ENCODE measurements at places on chromosomes 6 and 20.

DNA sequence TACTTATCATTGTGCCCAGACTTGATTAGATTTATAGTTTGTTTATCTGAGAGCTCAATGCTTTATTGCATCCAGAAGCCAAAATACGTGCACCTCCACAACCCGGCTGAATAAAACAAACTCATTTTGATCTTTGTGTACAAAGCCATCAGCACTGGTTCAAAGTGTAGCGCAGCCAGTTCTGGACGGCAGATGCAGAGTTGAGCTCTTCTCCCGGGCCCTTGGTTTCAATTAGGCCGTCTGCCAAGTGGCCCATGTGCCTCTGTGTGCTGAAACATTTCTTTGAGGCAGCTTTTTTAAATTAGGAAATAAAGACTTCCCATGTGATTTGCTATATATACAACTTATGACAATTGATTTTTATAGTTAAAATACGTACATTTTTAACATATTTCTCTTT is 96.2 kb upstream of the RSPO3 start:
- DNase-seq: no peak

DNA sequence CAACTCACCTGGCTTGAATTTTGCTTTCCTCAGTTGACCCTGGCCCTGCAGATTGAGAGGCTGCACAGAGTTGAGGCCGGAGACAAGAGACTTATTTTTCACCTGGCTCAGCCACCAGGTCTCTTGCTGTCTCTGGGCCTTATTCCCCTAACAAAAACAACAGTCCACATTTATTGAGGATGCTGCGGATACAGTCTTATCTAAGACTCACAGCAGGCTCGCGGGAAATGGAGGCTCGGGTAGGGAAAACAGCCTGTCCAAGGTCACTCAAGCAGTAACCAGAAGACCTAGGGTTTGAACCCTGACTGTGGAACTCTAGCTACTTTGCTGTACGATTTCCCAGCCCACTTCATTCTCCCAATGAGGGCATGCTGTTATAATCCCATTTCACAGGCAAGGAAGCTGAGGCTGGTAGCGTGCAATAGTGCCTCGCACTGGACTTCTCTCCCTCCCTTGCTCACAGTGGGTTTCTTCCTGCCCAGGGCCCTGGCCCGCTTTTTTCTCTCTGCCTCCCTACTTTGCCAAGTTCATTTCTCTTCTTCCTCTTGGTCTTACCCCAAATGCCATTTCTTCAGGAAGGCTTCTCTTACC is 57.7 kb downstream of the RBM38 start:
- no peak for DNase-seq

GRCh38 chr6:165231581-165232561 is 77.5 kb downstream of the C6orf118 start:
- peak; percentile 0 for DNase-seq

DNA sequence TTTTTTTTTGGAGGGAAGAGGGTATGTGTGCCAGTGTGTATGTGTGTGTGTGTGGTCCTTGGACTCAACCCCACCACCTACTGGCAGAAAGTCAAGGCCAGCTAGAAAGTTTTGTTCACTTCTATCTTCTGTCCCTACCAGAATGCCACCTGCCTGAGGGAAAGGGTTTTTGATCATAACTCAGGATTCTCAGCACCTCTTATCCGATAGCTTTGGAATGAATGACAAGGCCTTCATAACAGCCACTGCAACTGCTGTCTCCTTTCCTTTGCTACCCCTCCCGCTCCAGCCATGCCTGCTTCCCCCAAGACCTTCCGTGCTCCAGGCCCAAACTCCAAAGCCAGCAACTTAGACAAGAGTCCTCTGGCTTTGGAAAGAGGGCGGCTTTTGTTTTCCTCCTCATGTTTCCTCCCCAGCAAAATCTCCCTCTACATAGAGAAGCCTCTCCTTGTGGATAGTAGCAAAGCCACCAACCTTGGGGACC is 18.7 kb downstream of the BTN3A1 start:
- DNase-seq: peak; percentile 9

- DNase-seq: peak; percentile 30
Measured at GRCh38 chr6:116971959-116972358, 94.9 kb downstream of the RFX6 start.

- DNase-seq: no peak
Measured at GRCh38 chr20:10502098-10502526, 67.0 kb downstream of the SLX4IP start.

GRCh38 chr6:37646986-37647764 is 50.5 kb downstream of the MDGA1 start:
- no peak for DNase-seq

- no peak for DNase-seq
Measured at GRCh38 chr20:59828125-59829053, 105.0 kb downstream of the SYCP2 start.

DNA sequence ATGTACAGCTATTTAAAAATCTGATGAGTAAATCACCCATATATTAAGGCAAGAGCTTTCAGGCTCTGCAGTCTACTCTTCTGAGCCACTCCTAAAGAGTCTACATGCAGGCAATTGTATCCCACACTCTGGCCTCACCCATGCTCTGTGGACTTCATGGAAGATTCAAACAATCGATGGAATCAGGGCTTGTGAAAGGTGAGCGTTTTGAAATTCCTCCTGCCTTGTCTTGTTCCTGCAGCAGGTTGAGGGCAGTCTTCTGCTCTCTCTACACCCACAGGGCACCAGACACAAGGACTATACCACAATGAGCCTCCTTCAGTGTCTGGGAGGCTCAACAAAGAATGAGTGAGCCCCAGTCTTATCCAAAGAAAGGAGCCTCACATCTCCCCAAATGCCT is 51.1 kb downstream of the TBC1D7 start:
- peak; percentile 35 for DNase-seq

GRCh38 chr20:39268981-39269461 is 306.9 kb downstream of the DHX35 start:
- DNase-seq: peak; percentile 4

DNA sequence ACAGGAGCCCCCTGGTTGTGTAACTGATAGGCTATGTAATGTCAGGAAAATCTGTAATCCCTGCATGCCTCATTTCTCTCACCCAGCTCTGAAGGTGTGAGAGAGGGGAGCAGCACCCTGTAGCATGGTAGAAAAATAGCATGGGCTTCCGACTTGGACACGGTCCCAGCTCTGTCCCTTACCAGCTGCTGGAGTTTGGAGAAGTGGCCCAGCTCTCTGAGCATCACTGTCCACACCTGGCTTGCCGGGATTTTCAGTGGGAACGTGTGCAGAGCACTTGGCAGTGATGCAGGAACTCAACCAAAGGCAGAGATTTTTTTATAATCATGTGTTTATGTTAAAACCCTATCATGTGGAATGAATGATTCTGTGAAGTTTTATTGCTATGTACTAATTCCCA is 34.6 kb downstream of the STK35 start:
- no peak for DNase-seq

DNA sequence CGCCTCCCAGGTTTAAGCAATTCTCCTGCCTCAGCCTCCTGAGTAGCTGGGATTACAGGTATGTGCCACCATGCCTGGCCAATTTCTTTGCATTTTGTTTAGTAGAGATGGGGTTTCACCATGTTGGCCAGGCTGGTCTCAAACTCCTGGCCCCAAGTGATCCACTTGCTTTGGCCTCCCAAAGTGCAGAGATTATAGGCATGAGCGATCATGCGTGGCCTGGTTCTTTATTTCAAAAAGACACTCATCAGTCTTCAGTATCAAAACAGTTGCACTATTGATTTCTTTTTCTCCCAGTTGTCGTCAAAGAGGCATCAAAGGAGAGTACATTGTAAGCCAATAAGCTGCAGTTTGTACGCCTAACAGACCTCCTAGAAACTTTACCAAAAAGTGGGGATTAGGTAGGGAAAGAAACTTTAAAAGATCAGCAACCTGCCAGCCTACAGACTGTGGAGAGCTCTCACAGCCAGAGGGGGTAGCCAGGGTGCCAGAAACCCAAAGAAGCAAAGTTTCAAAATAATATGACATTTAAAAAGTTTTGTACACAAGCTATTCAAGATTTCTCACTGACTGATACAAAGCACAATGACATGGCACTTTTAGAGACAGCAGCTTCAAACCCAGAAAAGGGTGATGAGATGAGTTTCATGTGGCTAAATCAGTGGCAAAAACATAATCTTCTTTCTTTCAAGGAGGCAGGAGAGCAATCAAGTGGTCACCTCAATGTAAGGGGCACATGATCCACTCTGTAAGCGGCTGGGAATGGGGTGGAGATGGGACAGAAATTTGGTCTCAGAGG is 83.0 kb upstream of the RALY start:
- DNase-seq: no peak

DNA sequence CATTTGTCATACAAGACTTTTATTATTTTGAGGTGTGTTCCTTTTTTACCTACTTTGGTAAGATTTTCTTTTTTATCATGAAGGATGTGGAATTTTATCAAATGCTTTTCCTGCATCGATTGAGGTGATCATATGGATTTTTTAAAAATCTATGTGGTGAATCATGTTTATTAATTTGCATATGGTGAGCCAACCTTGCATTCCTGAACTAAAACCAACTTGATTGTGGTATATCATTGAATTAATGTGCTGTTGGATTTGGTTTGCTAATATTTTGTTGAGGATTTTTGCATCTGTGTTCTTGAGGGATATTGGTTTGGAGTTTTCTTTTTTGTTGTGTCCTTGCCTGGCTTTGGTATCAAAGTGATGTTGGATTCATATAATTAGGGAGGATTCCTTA is 848.1 kb upstream of the EYS start:
- DNase-seq: no peak

DNA sequence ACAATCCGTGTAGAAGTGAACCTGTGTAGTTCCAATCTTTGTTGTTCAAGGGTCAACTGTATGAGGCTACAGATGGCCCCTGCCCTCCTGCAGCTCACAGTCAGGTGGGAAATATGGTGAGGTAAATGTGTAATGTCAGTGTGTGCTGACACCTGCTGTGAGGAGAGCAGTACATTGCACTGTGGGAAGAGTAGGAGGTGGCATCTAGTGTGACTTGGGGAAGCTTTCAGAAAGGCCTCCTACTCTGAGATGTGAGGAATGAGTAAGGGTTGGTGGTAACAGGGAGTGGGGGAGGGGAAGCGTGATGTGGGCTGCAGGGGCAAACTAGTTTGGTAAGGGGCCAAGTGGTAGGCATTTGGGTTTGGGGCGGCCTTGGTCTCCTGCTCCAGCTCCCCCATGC is 188.8 kb downstream of the FARS2 start:
- no peak for DNase-seq

- no peak for DNase-seq
Measured at GRCh38 chr6:19811397-19812079, 25.6 kb upstream of the ID4 start.

DNA sequence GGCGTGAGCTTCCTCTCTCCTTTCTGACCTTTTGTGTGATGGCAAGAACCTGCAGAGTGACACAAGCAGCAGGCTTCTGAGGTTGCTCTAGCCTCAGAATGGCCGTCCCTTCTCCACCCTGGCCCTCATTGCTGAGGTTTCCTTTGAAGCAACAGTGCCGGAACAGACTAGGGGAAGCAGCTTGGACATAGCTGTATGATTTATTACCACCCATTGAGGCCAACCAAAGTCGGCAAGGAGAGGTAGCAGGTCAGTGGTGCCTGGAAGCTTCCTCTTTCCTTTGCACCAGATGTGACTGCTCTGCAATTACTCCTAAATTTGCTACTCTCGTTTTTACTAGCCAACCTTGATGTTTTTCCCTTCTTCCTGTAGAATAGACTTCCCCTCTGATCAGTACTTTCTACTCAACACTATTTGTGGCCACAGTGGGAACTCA is 31.4 kb downstream of the PTPN1 start:
- no peak for DNase-seq

DNA sequence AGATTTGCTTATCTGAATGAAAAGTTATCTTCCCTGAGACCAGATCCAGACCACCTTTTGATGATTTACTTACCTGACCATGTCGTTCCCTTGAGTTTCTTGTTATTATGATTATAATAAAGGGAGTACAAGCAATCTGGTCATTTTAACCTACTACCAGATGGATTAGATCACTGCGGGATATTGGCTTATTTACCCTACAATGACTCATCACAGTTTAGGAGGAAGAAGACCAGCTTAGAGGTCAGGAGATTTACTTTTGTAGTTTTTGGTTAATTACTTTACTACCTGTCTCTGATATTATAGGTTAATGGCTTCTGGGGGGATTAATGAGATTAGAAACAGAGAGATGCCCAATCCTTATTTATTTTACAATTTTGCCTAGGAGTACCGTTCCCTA is 10.7 kb downstream of the PKIB start:
- DNase-seq: peak; percentile 19

- no peak for DNase-seq
Measured at GRCh38 chr6:141675957-141676356, 456.8 kb upstream of the GJE1 start.

DNA sequence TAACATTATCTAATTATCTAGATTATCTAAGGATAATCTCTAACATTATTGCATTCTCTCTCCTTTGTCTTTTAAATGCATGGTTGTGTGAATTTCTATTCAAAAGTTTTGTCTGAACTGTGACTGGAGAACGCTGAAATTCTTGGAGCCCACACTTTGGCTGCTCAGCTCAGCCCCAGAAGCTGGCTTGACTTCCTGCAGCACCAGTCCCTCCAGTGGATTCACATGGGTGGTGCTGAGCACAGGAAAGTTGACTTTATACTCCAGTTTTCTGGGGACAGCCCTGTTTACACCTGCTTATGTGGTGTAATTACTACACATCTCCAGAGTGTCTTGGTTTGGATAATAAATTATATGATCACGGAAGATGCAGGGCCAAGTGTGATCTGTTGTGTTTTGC is 255.1 kb upstream of the NOX3 start:
- DNase-seq: no peak

- DNase-seq: no peak
Measured at GRCh38 chr6:37877373-37878149, 58.0 kb downstream of the ZFAND3 start.

DNA sequence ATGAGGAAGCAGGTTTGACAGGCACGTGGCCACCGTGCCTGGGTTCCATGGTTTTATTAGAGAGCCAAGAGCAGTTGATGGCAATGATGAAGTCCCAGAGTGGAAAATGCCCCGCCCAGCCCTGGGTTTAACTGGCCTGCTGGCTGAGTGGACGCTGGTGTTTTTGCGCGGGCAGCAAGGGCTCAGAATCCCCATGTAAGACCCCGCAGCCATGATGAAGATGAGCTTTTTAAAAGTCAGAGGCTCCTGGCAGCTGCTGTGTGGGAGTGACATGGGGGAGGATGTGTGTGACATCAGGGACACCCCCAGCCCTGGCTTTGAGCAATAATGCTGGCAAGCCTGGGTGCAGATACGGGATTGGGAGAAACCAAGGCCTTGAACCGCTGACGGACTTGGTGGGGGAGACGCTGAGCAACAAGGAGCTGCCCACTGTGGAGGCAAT is 33.0 kb upstream of the SLCO4A1 start:
- no peak for DNase-seq

- no peak for DNase-seq
Measured at GRCh38 chr6:169243661-169244060, 10.0 kb downstream of the THBS2 start.

Data from mammary epithelial cell (primary cell).